ENCODE measurements at places on chromosomes 7 and 10. TPM values are rescaled to one million over a fixed set of nuclear protein-coding genes. Genes with fewer than 3 reads are reported as not detected.

Gene STK17A
- total RNA-seq, result 72.3 TPM

Gene PNLIPRP2
- not detected for total RNA-seq

Gene TMEM176A
- total RNA-seq, result not detected

Gene SEMA4G
- total RNA-seq, result 0.60 TPM

Gene PKD1L1
- total RNA-seq, result 2.1 TPM

DNA sequence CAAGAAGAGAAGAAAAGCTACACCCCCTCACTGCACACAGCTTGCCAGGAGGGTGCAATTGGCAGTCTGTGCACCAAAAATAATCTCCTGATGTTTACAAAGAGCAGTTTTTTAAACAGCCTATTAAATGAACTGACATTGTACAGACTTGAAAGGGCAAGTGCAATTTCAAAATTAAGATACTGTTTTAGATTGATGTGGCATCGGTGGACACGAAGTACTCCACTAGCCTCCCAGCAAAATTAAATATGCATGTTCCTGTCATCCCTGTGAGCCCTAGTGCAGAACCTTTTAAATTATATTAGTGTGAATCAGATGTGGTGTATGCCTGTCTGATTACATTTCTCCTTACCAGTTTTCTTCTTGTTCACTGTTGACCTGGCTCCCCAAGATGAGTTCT lies 87.9 kb downstream of the WIPF3 start:
- DNase-seq, result no peak

- DNase-seq, result no peak
These were observed 713 bp upstream of the GRIFIN start for GRCh38 chr7:2476776-2477446.

GRCh38 chr10:53314876-53315275 lies 542.3 kb upstream of the MBL2 start:
- DNase-seq, result no peak

GRCh38 chr10:128530301-128530700 lies 404.1 kb upstream of the MKI67 start:
- DNase-seq, result no peak
